CD4-positive, alpha-beta T cell treated with Interleukin-10 for 1 hour (primary cell): ENCODE measurements at places on chromosomes 5 and 9.

GRCh38 chr5:45376417-45376816 is 319.8 kb downstream of the HCN1 start:
- DNase-seq, result no peak

DNA sequence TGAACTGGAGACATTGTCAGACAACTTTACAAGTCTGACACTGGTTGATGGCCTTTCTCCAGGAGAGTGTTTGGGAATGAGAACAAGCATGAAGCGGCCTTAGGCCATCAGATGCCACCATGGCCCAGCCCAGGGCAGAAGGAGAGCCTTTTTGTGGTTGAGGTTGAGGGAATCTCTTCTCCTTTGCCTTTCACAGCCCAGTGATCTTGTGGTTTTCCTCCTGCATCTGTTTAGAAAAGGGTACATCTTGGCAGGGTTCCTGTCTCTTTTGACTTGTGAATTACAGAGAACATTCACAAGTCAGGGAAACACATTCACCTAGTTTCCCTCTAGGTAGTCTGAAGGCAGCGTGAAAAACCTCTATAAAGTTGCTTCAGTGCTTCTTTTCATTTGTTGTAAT is 27.5 kb downstream of the DMRT2 start:
- no peak for DNase-seq

DNA sequence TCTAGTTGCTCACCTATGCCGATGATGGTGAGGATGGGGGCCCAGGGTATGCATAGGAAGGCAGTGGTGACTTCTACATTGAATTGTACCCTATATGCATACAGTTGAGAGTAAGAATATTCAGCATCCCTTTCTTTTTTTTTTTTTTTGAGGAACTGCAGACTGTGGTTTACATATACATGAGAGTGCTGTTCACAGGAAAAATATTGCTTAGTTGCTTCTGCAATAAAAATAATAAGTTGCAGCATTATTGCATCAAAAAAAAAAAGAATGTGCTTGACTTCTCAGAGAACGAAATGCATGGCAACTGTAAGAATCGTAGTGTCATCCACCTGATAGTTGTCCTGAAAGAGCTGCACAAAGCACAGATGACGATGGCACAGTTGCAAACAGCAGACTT is 52.8 kb downstream of the PTCD2 start:
- no peak for DNase-seq

DNA sequence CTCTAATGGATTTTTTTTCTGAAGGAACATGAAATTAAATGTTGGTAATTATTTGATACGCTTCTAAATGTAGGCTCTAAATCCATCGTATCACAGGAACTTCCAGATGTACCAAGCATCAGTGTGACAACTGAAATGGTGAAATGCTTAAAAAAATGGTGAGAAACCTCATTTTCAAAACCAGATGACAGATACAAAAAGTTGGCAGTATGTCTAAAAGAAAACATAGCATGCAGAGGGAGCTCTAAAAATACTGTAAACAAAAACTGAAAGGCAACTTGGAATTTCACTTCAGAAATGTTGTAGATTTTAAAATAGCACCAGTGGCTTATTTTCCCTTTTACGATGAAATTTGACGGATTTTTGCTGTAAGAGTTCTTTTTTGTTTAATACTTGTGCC is 1043.6 kb upstream of the WWC1 start:
- no peak for DNase-seq

GRCh38 chr5:102312586-102313370 is 16.7 kb upstream of the SLCO4C1 start:
- no peak for DNase-seq
